ENCODE measurements at places on chromosomes 5 and 9. TPM values are rescaled to one million over a fixed set of nuclear protein-coding genes. Genes with fewer than 3 reads are reported as not detected.

DNA sequence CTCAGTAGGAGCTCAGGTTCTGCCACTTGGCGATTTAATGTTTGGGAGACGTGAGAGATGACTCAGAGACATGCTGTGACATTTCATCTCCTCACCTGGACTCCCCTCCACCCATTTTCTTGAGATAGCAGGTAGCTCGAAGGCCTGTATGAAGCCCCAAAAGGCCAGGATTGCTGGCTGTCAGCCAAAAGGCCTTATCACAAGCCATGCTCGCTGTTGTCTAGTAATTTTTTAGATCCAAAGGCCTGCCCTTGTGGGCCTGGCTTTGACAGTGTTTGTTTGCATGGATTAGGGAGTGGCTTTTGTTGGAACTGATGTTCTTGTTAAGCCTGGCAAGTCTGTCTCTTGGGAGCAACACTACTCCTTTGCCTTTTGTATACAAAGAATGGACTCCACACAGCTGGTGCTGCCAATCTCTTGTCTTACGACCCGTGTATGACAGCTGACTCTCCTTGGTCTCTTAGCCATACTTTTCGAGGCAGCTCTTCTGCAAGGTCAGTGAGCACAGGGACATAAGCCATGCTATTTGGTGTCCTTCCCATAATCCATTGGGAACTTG, 22.7 kb downstream of the CAVIN4 start:
- no peak for DNase-seq

DNA sequence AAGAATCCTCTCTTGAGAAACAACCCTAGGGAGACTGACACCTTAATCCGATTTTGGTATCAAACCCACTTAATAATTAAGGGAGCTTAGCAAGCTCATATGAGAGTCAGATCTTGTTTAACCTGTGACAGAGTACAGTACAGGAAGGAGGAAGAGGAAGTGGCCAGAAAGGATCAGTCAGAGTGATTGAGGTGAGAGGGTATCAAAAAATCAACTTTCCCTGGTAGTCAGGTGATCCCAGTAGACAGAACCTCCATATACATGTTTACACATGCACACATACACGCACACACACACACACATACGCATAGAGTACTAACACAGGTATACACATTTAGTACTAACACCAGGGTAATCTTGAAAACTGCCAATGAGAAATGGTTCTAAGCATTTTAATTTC, 56.8 kb downstream of the GLIS3 start:
- no peak for DNase-seq

Gene LHX6
- total RNA-seq: 3.4 TPM

DNA sequence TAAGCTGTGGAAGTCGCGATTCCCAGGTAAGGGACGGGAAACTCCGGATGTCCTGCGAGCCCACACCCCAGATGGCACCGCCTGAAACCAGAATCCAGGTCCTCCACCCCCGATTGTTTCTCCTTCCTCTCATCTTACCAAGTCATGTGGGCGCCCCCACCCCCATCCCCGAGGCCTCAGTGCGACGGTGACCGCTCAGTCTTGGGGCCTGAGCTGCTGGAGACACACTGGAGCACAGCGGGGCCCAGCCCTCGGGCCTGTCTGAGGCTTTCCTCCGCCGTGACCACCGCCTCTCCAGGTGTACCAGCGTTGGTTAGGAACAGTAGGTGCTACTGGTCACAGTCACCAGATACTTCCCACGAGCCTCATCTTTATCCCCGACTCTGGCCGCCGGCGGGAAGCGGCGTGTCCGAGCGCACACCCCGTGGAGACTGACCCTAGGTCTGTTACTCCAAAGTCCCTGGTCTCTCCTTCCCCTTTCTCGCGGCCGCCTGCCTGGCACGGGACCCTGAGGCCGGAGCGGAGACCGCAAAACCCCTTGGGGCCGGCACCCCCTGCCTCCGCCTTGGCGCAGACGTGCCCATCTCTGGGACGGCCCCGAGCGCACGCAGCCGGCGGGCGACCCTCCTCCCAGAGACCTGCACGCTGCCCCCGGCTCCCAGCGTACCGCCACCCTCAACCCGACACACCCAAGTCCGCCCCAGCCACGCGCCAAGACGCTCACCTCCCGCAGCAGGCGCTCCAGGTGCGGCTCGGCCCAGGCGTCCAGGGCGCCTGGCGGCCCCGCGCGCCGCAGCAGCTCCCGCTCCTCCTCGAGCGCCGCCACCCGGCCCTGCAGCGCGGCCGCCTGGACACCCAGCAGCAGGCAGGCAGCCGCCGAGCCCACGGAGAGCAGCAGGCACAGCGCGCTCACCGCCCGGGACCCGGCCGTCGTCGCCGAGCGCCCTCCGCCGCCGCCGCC, 733 bp downstream of the COL23A1 start:
- peak; percentile 66 for DNase-seq

Gene SLC45A2
- total RNA-seq: not detected

- DNase-seq: no peak
Observed at GRCh38 chr5:66326276-66326675, 182.2 kb downstream of the SREK1 start.

GRCh38 chr5:3377176-3377575, 218.5 kb upstream of the IRX1 start:
- no peak for DNase-seq

- DNase-seq: no peak
Observed at GRCh38 chr9:135294836-135295235, 184.7 kb upstream of the PPP1R26 start.

DNA sequence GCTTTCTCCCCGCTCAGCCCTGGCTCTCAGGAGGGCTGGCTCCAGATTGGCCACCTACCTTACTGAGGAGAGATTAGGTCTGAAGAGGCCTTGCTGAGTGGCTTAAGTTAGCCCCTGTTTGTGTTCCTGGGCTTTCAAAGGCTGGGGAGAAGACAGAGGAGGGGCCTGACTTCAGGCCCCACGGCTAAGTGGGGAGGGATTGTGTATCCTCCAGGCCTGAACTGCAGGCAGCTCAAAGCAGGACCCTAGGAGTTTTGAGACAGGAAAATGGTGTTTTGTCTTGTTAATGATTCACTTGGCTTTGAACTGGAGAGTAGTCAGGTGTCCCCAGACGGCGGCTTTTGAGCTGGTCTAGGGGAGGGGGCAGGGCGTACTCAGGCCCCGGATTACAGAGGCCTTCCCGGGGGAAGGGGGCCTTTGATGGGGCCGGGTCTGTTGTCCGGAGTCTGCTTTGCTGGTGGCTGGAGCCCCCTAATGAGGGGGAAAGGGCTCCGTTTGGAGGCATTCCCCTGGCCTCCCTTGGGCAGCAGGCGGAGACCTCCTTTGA, 162.0 kb upstream of the SMIM23 start:
- DNase-seq: no peak

GRCh38 chr9:115127191-115127817, 9.3 kb upstream of the TNC start:
- no peak for DNase-seq

Gene WDR31
- 13.8 TPM for total RNA-seq

GRCh38 chr9:97697837-97698236, 697 bp upstream of the XPA start:
- no peak for DNase-seq

Gene PCDHGA8
- 10.1 TPM for total RNA-seq

DNA sequence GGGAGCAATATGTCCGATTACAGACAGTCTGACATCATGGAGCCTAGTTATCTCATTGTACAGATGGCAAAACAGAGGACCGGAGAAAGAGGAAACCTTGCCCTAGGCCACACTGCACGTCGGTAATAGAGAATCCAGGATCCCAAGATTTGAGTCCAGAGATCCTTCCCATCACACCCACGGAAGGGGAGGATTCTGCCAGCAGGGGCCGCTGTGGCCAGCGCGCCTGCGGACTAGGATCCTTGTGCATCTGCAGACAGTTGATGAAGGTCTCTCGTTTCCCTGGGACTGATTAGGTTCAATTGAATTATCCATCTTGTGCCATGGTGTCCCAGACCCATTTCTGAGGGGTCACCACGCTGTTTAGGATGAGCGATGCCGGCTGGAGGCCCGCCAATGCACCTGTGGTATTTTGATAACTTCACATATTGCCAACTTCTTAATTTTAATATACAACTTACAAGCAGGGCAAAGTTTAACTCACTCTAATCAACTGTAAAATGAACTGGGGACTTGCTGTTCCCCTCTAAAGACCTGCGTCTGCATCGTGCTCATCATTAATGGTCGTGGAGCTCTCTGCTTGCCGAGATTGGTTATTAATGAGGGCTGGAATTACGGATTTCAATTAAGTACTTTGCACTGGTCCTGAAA, 592.7 kb upstream of the BRINP1 start:
- peak; percentile 46 for DNase-seq

Gene TXNDC8
- total RNA-seq: not detected

Gene CDX1
- not detected for total RNA-seq

GRCh38 chr5:119708076-119708790, 78.9 kb downstream of the FAM170A start:
- DNase-seq: no peak

DNA sequence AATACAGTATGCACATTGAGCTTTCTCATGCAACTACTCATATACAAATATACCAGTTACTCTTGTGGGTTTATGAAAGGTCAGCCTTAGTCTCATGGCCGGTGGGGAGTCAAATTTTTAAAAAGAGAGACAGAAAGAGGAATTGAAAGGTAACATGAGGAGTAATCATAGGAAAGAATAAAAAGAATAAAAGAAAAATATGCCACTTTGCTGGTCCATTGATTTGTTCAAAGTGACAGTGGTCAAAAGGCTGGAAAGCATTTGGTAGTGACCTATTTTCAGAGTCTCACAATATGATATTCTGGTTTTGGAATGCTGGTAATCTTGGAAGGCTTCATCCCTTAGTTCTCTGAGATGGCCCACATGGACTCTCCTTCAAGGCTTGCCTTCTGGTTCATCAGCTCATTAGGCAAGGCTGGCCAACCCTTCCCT, 67.0 kb downstream of the ZNF366 start:
- no peak for DNase-seq

GRCh38 chr5:159440235-159440634, 109.9 kb upstream of the IL12B start:
- DNase-seq: no peak

Gene SHLD3
- 1.2 TPM for total RNA-seq

- DNase-seq: no peak
Observed at GRCh38 chr5:174414315-174414710, 310.1 kb upstream of the MSX2 start.

GRCh38 chr9:104900871-104901270, 27.1 kb downstream of the ABCA1 start:
- DNase-seq: no peak

Gene RNF44
- total RNA-seq: 27.8 TPM

Gene NTMT1
- 66.7 TPM for total RNA-seq

GRCh38 chr5:149748471-149749094, 18.5 kb downstream of the PPARGC1B start:
- DNase-seq: no peak

Gene INSL6
- not detected for total RNA-seq

- DNase-seq: peak; percentile 87
Observed at GRCh38 chr9:126704892-126705766, 91.4 kb downstream of the LMX1B start.

DNA sequence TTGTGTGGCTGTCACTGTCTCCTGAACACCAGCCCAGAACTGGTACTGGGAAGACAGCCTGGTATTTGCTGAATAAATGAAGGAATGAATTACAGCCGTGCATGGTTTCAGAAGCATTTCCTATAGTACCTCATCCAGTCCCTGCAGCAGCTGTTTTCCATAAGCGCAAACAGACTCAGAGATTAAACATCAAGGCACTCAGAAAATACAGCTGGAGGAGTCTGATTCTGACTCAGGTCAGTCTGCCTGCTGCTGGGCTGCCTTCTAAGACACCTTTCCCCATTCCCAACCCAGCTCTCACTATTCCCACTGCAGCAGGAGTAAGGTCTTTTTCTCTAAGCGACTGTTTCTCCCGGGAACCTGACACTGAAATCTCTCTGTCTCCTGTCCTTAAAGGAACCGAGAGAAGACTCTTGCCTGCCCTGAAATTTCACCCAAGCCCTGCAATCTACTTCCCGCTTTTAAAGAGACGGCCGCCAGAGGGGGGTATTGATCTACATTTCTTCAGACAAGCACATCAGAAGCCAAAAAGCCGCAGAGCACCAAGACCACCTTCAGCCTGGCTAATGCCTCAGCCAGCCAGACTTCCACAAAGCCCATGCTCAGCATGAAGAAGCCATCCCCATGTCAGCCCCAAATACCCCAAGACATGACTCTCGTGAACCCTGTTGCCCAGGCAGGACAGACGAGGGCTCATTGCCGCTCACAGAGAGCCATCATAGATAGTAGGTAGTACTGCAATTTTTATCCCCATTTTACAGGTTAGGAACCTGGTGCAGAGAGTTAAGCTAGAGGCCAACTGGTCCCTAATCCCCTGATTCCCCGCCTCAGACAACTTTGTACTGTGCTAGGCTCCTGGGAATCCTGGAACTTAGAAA, 5.4 kb upstream of the FOXI1 start:
- peak; percentile 63 for DNase-seq

DNA sequence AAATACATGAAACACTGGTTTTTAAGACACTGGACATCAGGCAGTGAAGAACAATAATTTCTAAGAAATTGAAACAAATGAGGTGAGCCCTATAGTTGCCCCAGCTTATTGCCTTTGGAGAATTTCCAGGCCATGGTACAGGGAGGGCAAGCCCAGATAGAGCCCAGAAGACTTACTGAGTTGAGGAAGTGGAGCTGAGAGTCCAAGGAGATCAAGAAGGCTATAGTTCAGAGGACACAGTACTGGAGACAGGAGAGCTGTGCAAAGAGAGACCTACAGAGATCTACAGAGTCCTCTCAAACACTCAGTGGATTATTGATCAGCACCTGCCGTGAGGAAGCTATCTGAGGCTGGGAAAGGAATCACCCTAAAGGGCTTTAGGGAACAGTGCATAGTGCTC, 112.6 kb downstream of the GALNT10 start:
- no peak for DNase-seq

Gene CD14
- 37.7 TPM for total RNA-seq

- DNase-seq: peak; percentile 60
Observed at GRCh38 chr9:136808075-136808805, 492 bp downstream of the RABL6 start.

Gene SLC24A2
- total RNA-seq: not detected

GRCh38 chr5:146993876-146994530, 115.4 kb upstream of the PPP2R2B start:
- no peak for DNase-seq

DNA sequence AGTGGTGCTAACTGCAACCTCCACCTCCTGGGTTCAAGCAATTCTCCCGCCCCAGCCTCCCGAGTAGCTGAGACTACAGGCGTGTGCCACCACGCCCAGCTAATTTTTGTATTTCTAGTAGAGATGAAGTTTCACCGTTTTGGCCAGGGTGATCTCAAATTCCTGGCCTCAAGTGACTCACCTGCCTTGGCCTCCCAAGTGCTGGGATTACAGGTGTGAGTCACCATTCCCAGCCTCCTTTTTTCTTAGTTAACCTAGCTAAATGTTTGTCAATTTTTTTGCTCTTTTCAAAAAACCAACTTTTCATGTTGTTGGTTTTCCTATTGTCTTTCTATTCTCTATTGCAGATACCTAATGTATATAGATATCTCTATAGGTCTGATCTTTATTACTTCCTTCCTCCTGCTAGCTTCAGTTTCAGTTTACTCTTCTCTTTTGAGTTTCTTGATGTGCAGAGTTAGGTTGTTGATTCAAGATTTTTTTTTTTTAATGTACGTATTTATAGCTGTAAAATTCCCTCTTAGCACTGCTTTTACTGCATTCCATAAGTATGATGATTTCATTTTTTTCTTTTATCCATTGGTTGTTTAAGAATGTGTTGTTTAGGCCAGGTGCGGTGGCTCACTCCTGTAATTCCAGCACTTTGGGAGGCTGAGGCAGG, 32.9 kb downstream of the FGD3 start:
- no peak for DNase-seq
